ENCODE measurements at places on chromosomes 5 and 9. TPM values are rescaled to one million over a fixed set of nuclear protein-coding genes. Genes with fewer than 3 reads are reported as not detected.

The OGN gene
- 17.4 TPM for total RNA-seq

The BARHL1 gene
- total RNA-seq, result not detected

The C9orf153 gene
- total RNA-seq, result 0.41 TPM

GRCh38 chr9:2479056-2479565, 142.5 kb upstream of the VLDLR start:
- no peak for DNase-seq

GRCh38 chr9:31776471-31776870, 608.0 kb upstream of the ACO1 start:
- DNase-seq, result no peak

The FOXD4L6 gene
- not detected for total RNA-seq

The SLU7 gene
- 46.2 TPM for total RNA-seq

GRCh38 chr5:95081500-95081960, 203.4 kb downstream of the MCTP1 start:
- peak; percentile 33 for DNase-seq

Data from left cardiac atrium (tissue), 4 donors.